Right kidney (tissue), 9 donors: ENCODE measurements at places on chromosomes 5 and 9.

GRCh38 chr5:36459176-36460135 lies 146.9 kb upstream of the SLC1A3 start:
- DNase-seq: no peak

- DNase-seq: no peak
These were observed 39.6 kb upstream of the FCN1 start for GRCh38 chr9:134957165-134957944.

DNA sequence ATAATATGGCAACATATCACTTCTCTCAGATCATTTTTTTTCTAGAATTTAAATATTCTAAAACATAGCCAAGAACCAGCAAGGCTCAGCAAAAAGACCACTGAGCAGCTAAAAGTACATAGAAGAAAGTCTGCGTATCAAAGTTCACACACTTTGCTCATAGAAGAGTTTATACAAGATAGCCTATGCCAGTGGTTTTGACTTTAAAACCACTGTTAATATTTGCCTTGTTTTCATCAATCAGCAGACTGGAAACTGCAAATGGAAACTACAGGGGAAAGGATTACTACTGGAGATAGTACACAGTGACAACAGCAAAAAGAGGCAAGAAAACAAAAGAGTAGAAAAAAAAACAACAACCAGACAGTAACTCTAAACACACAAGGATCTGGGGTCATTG lies 483.3 kb downstream of the ZSWIM6 start:
- DNase-seq: no peak

DNA sequence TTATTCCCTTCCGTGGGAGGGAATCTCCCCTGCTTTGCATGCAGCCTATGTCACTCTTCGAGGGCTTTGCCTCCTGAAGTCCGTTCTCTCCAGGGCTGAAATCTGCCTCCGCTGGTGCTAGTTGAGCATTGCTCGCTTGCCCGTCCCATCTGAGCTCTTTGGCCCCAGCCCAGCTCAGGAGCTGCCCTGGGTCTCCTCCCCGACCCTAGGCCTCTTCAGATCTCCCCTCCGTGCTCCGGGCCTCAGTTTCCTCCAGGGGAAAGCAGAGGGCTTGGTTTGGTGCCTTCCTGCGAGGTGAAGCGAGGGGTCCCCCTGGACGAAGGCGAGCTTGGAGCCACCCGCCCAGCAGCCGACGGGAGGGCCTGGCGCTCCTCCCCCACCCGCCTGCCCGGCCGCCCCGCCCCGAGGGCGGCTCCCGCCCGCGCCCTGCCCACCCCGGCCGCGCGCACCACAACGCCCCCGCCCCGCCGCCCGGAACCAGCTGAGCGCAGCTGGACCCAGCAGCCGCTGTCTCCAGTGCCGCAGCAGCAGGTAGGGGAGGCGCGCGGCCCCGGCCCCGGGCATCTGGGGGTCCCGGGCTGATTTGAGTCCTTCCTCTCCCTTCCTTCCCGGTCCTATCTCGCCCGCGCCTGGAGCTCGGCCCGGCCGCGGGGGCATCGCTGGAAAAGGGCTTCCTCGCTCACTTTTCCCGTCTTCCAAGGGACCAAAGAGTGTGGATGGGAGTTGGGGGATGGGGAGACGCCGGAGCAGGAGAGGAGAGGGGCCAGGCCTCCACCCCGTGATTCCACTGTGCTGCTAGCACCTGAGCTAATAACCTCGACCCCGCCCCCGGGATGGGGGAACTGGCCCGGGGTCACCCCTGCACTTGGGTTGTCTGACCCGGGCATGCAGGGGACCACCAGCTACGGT lies at the start of gene GSN:
Gene GSN, plus strand, starts transcription at position 474 of the 909 bp plus-strand sequence. CDS start 33,810 bp downstream, outside the sequence.
- DNase-seq: peak; percentile 89

GRCh38 chr9:114231719-114232449 lies 76.5 kb downstream of the COL27A1 start:
- DNase-seq: peak; percentile 45

DNA sequence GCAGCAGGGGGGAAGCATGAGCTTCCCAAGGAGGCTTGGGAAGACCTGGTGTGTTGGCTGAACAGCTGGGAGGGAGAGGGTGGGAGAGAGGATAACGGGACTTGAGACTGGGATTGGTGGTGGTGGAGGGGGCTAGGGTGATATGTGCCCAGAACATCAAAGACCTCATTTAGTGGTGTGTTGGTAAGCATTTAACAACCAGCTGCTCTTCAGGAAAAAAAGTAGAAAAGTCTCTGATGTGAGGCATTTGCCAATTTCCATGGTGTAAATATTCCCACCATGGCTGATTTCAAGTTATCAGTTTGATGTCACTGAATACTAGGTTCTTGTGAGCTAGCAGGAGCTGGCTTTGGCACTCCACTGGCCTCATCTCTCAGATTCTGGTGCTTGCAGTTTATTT lies 170.8 kb downstream of the MACROH2A1 start:
- DNase-seq: no peak

DNA sequence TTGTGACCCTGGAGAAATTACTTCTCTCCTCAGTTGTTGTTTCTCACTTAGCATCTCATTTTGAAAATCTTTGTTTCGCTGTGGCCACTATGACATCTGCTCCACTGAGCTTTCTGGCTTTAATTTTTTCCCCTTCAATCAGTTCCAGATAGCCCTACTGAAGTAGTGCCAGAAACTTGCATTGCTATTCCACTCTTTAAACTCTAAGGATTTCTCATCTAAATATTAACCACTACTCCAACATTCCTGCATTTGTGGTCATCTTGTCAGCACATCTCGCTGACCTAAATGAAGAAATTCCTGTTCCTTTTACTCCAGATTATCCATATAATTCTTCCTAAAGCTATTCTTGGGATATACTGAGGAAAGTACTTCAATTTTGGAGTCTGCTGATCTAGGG lies 15.3 kb upstream of the NOL6 start:
- DNase-seq: no peak

DNA sequence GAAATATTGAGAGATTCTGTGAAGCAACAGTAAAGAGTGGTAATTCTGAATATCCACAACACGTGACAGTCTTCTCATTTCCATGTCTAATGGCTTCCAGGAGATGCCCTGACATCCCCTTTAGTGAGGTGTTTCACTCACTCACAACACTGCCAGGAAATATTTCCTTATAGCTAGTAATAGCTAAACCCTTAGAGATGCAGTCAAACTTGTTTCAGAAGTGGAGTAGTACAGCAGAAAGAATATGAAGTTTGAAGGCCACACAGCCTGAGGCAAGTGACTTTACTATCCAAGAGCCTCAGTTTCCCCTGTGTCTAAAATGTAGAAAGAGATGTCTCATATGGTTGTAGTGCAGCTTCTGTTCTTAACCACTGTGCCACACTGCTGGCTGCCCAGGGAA lies 139.2 kb downstream of the CDK5RAP2 start:
- DNase-seq: no peak

GRCh38 chr9:101840694-101841188 lies 102.3 kb upstream of the GRIN3A start:
- no peak for DNase-seq

GRCh38 chr5:5521029-5521428 lies 98.6 kb downstream of the ICE1 start:
- DNase-seq: no peak

GRCh38 chr9:91803970-91804752 lies 145.9 kb downstream of the ROR2 start:
- DNase-seq: no peak
